ENCODE measurements at places on chromosomes 6 and 20.
A peak's percentile ranks its signal among the peaks of the same experiment; 100 is the strongest.

DNA sequence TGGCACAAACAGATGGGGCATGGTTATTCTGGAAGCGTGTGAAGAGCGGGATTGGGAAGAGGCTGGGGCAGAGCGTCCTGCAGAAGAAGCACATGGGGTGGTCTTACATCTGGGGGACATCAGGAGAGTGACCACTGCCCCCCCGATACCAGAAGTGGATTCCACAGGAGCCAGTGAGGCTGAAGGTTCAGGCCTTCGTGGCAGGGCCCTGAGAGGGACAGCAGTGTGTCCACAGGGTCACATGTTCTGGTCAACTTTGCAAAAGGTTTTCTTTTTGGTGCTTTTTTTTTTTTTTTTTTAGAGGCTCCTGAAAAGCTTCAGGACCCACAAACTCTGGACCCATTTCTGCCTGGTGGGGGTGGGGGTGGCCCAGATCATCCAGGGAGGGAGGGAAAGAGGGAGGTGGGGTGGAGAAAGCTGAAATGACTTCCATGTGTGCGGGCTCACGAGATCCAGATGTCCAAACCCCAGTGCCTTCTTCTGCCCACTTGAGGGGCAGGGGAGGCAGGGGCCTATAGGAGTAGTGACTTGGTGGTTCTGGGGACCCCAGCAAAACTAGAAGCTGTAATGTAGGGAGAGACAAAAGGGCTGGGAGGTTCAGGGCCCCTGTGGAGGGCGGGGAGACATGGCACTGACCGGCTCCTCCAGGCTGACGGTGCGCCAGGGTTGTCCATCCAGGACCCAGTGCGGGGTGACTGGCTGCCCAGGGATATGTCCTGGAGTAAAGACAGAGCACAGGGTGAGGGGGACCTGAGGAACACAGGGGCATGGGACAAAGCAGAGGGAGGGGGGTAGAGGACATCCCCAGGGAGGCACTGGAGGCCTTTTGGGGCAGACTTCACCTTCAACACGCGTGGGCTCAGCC, 2.7 kb downstream of the ADAM33 start:
- DNase-seq, result no peak

DNA sequence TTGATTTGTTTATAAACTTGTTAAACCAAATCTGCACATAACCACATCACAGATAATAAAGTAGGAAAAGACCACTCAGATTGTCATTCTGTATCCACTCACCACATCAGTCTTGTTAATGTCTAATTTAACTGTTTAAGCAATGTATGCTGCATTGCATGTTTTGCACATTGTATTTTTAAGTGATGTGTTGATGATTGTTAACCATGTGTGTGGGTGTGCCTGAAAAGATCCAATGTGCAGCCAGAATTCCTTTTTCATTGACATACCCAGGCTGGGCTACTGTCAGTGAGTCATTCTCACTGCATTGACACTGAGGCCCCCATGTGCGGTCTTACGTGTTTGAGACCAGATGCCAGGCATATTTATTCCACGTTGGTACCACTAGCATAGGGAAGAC, 167.3 kb downstream of the TRMT11 start:
- no peak for DNase-seq

- peak; percentile 43 for DNase-seq
Observed at GRCh38 chr6:37674161-37674560, 23.5 kb downstream of the MDGA1 start.

DNA sequence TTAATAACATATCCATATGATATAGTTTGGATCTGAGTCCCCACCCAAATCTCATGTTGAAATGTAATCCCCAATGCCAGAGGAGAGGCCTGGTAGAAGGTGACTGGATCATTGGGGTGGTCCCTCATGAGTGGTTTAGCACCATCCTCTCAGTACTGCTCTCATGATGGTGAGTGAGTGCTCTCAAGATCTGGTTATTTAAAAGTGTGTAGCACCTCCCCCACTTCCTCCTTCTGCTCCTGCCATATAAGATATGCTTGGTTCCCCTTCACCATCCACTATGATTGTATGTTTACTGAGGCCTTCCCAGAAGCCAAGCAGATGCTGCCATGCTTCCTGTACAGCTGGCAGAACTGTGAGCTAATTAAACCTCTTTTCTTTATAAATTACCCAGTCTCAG, 22.9 kb downstream of the IRF4 start:
- DNase-seq, result no peak

GRCh38 chr20:10388597-10388996, 45.4 kb downstream of the MKKS start:
- DNase-seq, result no peak

GRCh38 chr20:60506061-60506460, 547.8 kb downstream of the CDH26 start:
- DNase-seq, result no peak

DNA sequence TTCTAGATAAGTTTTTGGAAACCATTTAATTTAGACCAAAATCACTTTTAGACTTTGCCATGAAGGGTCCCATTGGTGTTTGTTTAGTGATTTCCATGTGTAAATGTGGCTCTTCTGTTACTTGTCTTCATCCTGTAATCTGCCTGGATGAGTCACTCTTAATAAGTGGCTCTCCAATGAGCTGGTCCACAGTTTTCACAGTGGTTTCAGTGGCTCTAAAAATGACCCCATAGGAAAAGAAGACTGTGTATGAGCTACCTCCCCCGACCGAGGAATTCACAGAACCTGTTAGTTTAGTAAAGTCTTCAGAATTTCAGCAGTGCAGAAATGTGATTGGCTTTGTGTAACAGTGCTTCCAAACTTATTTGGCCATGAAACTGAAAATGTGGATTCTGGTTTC, 492.0 kb upstream of the MARCKS start:
- no peak for DNase-seq

GRCh38 chr6:104603108-104603745, 256.5 kb downstream of the HACE1 start:
- no peak for DNase-seq

- DNase-seq, result no peak
Observed at GRCh38 chr6:89554106-89554505, 84.4 kb downstream of the LYRM2 start.

DNA sequence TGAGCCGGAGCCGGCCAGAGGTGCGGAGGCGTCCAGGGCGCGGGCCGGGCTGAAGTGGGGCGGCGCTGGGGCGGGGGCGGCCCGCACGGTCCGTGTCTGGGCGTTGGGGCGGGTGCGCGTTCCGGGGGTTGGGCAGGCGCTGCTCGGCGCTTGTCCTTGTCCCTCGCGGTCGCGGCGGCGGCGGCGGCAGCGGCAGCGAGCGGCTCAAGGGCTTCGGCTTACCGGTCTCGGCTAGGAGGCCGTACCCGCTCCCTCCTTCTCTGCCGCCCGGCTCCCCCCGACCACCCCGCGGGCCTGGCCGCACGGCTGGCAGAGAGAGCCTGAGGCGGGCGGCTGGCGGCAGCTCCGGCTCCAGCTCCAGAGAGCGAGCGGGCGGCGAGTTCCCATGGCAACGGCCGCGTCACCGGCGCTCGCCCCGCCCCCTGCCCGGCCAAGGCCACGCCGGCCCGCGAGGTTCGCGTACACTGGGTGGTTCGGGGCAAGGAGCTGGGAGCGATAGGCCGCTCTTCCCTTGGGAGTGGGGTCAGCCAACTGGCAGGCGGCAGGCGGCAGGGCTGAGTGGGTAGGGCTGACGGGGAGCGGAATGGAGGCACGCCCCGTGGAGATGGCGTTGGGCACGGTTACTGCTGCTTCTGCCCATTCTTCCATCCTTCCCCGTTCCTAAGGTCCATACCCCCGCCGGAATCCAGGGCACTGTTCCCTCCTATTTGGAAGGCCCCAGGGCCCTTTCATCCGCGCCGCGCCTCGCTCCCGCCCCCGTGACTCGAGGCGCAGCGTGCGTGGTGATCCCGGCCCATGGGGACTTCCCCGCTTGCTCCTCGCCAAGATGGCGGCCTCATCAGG, at the start of gene LRRC73:
LRRC73 (minus strand) TSS at position 363 of the 843 bp plus-strand sequence. CDS start 561 bp downstream, outside the sequence.
- DNase-seq, result peak; percentile 65

GRCh38 chr6:120248451-120248850, 898.9 kb upstream of the MAN1A1 start:
- DNase-seq, result no peak

- no peak for DNase-seq
Observed at GRCh38 chr6:39440039-39440426, 117.5 kb upstream of the KCNK16 start.

- DNase-seq, result no peak
Observed at GRCh38 chr20:4225745-4226144, 210.4 kb upstream of the RNF24 start.

- DNase-seq, result no peak
Observed at GRCh38 chr6:101534821-101535220, 141.3 kb downstream of the GRIK2 start.

GRCh38 chr20:32761831-32762753, at the start of gene DNMT3B:
Gene DNMT3B (plus strand): TSS chr20:32762385. CDS start chr20:32780324, 17,939 bp downstream.
- DNase-seq, result peak; percentile 85

DNA sequence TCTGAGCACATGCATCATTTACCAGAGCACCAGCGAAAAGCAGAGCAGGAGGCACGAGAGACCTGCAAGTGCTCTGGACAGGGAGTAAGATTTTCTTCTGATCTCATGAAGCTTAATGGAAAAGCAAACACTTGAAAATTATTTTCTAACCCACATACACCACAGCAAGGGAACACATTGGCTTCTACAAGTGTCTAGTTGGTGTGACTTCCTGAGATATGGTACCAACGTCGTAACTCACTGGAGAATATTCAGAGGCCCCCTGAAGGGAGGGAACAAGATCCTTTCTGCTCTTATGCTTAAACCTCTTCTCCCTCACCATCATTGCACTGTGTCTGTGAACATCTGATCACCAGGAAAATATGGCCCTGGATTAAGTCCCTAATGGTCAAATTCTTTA, 48.6 kb downstream of the PSMB1 start:
- DNase-seq, result no peak

DNA sequence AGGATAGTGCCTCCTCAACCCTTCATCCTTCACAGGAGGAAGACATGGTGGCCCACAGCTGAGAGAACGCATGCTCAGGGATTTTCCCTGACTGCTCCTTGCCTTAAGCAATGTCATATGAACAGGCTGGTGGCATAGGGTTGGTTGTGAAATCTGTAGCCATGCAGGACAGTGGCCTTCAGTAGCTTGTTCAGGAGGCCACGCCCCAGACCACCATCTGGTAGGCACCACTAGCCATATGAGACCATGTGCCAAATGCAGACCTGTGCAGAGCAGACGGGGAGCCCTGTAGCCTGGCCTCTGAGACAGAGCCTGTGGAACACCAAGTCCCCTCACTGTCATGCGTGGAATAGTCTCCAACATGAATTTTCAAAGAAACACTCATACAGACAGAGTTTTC, 76.5 kb downstream of the ADTRP start:
- DNase-seq, result no peak
